Mucosa of descending colon (tissue), 3 donors: ENCODE measurements at places on chromosomes 1 and 21. TPM values are rescaled to one million over a fixed set of nuclear protein-coding genes. Genes with fewer than 3 reads are reported as not detected.

- no peak for DNase-seq
These were observed 8.8 kb downstream of the CDA start for GRCh38 chr1:20597650-20598049.

GRCh38 chr1:14930247-14930965, 223.1 kb upstream of the TMEM51 start:
- no peak for DNase-seq

GRCh38 chr21:33825419-33825818, 90.2 kb downstream of the ATP5PO start:
- no peak for DNase-seq

DNA sequence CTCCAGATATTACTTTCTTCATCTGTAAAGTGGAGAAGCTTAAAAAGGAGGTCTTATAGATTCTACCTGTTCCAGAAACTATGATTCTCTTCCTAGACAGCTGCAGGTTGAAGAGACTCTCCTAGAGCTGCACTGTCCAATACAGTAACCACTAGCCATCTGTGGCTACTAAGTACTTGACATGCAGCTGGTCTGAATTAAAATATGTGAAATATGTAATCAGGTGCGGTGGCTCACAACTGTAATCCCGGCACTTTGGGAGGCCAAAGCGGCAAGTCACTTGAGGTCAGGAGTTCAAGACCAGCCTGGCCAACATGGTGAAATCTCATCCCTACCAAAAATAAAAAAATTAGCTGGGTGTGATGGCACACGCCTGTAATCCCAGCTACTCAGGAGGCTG, 15.8 kb downstream of the APP start:
- no peak for DNase-seq

- no peak for DNase-seq
These were observed 22.4 kb upstream of the SFPQ start for GRCh38 chr1:35215346-35215745.

DNA sequence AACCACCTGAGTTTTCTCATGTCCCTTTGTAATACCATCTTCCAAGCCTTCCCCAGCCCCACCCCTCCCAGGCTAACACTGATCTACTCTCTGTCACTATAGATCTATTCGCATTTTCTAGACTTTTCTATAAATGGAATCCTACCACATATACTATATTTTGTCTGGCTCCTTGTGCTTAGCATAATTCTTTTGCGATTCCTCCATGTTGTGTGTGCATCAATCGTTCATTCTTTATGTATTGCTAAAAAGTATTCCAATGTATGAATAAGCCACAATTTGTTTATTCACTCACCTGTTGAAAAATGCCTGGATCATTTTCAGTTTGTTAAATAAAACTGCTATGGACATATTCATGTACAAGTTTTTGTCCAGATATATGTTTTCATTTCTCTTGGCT, 66.7 kb upstream of the DPT start:
- no peak for DNase-seq

- no peak for DNase-seq
These were observed 42.6 kb upstream of the HMGB4 start for GRCh38 chr1:33821291-33821690.

DNA sequence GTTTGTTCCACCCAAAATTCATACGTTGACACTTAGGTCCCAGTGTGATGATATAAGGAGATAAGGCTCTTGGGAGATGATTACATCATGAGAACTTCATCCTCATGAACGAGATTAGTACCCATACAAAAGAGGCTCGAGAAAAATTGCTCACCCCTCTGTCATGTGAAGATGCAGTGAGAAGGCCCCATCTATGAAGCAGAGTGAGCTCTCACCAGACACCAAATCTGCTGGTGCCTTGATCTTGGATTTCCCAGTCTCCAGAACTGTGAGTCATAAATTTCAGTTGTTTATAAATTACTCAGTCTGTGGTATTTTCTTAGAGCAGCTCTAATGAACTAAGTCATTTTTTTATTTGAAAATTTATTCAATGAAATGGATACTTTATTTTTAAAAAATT, 42.6 kb upstream of the USP25 start:
- DNase-seq = no peak

- DNase-seq = no peak
These were observed 284.0 kb downstream of the DUSP10 start for GRCh38 chr1:221457685-221458446.

DNA sequence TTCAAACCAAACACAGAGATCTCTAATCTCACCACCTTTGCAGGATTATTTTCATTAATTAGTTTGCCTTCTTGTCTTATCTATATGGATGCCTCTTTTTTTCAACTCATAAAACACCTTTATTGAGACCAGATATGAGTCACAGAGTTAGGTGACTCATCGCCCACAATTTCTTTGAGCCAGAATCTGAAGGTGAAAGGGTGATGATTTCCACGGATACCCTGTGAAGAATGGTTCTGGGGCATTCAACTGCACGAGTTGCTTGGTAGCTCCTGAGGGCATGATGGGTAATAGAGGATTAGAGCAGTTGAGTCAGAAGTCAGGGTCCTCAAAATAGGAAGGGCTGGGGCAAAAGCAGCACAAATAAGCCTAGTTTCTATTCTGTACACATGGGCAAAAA, 128.2 kb downstream of the TBX19 start:
- DNase-seq = no peak

- no peak for DNase-seq
These were observed 79.6 kb upstream of the GCLM start for GRCh38 chr1:93988634-93989350.

DNA sequence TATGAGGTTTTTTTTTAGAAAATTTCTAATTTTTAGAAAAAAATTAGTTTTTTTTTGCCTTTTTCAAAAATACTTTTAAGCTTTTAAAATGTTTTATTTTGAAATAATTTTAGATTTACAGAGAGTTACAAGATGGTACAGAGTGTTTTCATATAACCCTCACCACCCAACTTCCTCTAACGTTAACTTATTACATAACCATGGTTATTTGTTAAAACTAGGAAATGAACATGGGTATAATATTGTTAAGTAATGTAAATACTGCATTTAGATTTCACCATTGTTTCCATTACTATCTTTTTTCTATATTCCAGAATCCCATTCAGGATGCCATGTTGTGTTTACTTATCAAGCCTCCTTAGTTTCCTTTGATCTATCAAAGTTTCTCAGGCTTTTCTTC, 45.2 kb upstream of the ST6GALNAC3 start:
- DNase-seq = no peak

GRCh38 chr1:28281608-28282425, 22.5 kb downstream of the SESN2 start:
- DNase-seq = peak; percentile 70

DNA sequence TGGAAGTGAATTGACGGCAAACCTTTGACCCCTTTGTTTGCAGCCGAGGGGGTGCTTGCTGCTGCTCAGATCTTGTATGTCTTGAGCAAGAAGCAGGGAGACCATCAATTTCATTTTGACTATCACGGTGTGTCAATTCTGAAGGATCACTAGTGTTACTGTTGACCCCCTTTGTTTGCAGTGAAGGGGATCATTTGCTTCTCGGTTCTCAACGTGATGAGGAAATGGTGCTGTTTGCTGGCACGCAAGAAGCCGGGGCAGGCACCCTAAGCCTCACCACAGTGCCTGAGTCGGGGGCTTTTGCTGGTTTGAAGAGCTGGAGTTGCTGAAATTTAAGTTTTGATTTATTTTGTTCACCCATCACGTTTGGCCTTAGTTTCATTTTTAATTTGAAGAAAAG, 7.5 kb downstream of the RBM15 start:
- DNase-seq = no peak

DNA sequence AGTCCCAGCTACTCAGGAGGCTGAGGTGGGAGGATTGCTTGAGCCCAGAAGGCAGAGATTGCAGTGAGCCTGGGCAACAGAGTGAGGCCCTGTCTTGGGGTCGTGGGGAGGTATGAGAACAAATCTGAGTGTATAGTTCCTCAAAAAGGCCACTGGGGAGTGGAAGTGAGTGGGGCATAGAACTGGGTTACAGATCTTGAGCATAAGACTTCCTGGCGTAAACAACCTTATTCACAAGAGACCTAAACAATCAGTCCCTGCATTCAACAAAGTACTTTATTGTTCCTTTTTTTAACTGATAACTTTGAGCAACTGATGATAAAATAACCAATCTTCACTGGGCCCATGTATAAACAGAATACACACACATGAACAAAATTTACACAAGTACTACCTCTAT, 72.7 kb upstream of the MUTYH start:
- DNase-seq = no peak

GRCh38 chr1:165857046-165857801, 29.8 kb downstream of the UCK2 start:
- no peak for DNase-seq

- no peak for DNase-seq
These were observed 21.0 kb upstream of the CFAP126 start for GRCh38 chr1:161388639-161389038.

- peak; percentile 73 for DNase-seq
These were observed 34.9 kb downstream of the ATP2B4 start for GRCh38 chr1:203661572-203661971.

- DNase-seq = no peak
These were observed 47.1 kb downstream of the KANK4 start for GRCh38 chr1:62271948-62272728.

DNA sequence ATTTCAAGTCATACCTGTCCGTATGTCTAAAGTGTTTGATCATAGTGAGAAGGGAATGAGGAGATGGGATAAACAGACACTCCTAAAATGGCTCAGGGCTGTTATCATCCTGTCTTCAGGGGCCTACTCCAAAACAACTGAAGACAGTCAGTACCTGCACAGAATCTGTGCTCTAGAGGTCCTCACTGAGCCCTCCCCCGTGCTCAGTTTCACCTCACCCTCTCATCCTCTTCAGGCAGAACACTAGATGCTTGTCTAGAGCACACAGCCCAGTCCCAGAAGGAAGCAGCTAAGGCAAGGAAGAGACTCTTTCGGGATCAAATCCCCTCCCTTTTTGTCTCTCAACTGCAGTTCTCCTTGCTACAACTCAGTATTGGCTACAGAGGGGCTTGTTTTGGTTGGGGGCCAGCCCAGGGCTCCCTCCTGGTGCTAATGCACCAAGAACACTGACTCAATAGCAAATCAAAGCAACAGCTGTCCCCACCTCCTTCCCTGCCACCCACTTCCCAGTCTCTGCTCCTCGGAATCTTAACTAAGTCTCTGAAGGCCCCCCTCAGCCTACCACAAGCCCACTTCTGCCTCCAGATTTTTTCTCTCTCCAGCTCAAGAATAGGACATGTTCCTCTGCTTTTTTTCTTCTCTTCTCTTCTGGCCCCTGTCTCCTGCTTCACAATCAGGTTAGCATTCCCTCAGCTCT, 10.1 kb downstream of the CADM3 start:
- no peak for DNase-seq

DNA sequence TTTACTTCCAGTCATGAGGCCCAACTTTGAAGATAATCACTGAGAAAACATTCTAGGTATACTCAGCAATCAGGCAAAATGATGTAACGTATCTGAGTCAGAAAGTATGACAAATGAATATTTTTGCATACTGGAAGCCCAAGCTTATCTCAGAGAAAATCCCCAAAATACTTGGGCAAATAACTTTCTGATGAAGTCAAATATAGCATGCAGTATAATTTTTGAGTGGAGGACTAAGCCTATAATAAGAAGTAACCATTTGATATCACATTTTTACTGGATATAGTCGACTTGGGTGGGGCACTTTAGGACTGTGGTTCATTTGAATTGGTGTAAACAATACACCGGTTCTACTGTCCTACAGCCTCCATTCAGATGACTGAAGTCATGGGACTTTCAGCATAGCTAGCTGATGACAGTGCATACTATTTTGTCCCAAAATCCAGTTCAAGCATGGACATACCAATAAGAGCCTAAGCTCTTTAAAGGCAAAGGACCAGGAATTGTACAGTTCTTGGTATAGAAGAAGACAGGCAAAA, 2.3 kb upstream of the GADD45A start:
- DNase-seq = no peak

DNA sequence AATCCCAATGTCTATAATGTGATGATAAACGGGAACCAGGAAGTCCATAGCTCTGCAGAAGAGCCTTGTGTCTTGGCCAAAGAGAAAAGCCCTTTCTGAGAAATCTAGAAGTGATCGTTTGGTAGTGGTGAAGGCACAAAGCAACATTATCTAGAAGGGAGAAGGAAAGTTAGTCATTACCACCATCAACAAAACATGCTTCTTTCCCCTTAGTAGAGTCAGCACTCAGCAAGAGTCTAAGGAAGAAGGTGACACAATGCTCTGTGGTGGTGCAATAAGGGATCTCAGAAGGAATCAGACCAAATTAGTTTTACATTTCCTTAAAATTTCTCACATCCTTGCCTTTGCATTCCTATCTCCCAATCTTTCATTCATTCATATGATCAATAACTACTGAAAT, 134.4 kb upstream of the PRDX6 start:
- no peak for DNase-seq

DNA sequence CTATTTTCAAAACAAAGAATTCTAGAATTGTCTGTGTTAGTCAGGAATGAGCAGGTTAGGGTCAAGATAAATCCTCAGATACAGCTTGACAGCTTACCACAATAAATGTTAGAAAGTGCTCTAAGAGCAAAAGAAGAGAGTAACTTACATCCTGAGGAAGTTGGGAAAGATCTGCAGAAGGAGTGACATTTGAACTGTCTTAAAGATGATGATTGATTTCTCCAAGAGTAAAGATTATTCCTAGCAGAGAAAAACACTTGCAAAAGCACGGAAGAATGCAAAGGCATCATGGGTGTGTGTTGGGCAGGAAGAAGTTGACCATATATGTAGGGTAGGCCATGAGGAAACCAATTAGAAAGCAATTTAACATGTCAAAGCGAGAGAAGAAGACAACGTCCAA, 175.4 kb downstream of the LRRC7 start:
- no peak for DNase-seq

The NBPF8 gene
- total RNA-seq = 3.8 TPM

The CFAP141 gene
- not detected for total RNA-seq

The RHCE gene
- not detected for total RNA-seq

The RAB3B gene
- 3.6 TPM for total RNA-seq

The SMIM1 gene
- total RNA-seq = 1.6 TPM

The C1QTNF12 gene
- 36.5 TPM for total RNA-seq

The MAEL gene
- not detected for total RNA-seq

The KRTAP13-2 gene
- 0.47 TPM for total RNA-seq

The PALMD gene
- total RNA-seq = 1.6 TPM

The SIKE1 gene
- total RNA-seq = 34.7 TPM

The PGBD5 gene
- 3.2 TPM for total RNA-seq

The EXOSC10 gene
- total RNA-seq = 50.7 TPM
